NCI-H69 (cell line): ENCODE measurements at places on chromosomes 7 and 10.

DNA sequence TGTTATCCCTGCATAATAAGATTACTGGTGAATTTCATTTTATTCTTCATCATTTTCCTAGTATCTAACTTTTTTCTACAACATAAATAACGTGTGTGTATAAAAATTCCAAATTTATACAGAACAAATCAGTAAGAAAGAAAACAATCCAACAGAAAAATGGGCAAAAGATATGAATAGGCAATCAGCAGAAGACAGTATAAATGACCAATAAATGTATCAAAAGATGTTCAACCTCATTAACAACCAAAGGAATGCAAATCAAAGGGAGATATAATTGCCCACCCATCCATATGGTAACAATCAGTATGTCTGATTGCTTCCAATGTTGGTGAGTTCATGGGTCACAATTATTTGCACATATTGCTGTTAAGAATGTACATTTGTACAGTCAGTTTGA lies 13.5 kb downstream of the ERLIN1 start:
- DNase-seq, result no peak

DNA sequence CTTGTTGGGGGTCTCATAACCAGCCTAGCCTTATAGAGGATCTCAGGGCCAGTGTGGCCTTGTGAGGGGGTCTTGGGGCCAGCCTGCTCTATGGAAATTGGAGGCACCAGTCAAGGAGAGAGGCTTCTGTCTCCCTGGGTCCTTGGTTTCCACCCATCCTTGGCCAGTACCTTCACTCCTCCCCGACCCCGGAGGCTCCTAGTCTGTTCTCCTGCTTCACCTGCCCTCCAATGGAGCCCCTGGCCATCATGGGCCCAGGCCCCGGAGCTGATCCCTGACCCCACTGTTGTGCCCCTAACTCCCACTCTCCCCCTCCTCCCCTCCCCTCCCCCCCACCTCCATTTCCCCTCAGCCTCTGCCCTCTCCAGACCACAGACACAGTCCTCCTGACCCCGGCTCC lies 29.7 kb downstream of the RASGEF1A start:
- no peak for DNase-seq

- no peak for DNase-seq
These were observed 37.9 kb downstream of the ADAM12 start for GRCh38 chr10:126350216-126350992.

- DNase-seq, result no peak
These were observed 218.7 kb downstream of the ABCA13 start for GRCh38 chr7:48389977-48390376.

- DNase-seq, result no peak
These were observed 44.3 kb downstream of the ARL5B start for GRCh38 chr10:18703521-18703920.

- DNase-seq, result peak; percentile 24
These were observed 85.5 kb upstream of the LRRN3 start for GRCh38 chr7:111005445-111005844.

DNA sequence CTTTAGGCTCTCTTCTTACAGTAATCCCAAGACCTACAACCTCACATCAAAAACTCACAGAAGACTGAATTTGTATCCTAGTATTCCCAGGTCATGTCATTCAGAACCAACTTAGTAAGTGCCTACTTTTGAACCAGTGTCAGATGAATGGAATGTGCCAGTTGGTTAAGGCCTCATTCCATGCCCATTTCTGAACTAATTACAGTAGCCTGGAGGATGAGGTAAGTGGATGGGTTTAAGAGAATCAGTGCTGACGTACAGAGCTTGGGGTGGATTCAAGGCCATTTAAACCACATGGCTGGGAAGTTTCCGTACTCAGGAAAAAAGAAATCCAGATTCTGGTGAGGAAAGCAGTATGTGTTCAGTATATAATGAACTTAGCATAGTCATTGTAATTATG lies 21.9 kb upstream of the FOXP2 start:
- DNase-seq, result no peak

GRCh38 chr10:106310596-106310995 lies 853.9 kb downstream of the SORCS1 start:
- no peak for DNase-seq
